CD4-positive, alpha-beta T cell treated with Interleukin-6 for 4 hours (primary cell): ENCODE measurements at places on chromosomes 2 and 18.
A peak's percentile ranks its signal among the peaks of the same experiment; 100 is the strongest.

GRCh38 chr18:22930089-22930713 is 2.9 kb upstream of the RBBP8 start:
- DNase-seq = peak; percentile 84

DNA sequence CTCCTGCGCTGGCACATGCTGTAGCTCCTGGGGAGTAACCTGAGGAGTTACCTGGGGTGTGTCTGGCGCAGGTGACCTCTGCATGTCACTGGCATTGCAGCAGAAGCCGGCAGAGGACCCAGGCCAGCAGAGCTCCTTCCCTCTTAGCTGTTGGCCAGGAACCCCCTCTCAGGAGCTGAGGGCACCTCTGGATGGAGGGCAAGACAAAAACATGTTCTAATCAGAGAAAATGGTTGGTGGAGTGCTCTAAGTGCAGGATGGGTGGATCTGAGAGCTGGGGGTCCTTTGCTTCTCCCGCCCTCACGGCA is 44.9 kb upstream of the SNTG2 start:
- DNase-seq = no peak

GRCh38 chr18:79429381-79429780 is 33.7 kb downstream of the NFATC1 start:
- no peak for DNase-seq

DNA sequence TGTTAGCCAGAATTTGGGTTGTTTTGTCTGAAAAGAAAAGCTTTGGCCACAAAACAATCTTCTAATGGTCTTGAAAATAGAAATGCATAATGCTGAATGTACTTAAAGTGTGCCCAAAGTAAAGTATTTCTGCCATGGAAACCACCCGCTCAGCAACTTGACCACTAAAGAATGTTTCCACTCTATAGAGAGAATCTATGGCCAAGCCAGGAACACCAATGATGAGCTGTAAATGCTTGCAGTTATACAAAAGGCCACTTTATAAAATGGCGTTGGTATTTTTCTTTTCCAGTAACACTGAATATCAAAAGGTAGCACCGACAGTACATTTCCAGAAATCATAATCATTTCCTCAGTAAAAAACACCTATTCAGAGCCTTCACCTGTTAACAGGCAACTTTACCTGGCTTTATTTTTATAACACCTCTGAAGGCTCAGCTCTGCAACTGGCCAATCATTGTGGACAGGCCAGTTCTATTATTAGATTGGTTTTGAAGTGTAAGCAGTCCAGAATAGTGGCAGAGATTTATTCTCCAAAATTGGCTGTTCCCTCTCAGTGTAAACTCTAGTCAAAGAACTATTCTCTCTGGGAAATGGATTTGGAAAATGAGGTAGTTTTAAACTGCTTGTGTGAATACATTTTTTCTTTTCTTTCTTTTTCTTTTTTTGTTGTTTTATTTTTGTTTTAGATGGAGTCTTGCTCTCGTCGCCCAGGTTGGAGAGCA is 36.1 kb downstream of the SLC40A1 start:
- no peak for DNase-seq

DNA sequence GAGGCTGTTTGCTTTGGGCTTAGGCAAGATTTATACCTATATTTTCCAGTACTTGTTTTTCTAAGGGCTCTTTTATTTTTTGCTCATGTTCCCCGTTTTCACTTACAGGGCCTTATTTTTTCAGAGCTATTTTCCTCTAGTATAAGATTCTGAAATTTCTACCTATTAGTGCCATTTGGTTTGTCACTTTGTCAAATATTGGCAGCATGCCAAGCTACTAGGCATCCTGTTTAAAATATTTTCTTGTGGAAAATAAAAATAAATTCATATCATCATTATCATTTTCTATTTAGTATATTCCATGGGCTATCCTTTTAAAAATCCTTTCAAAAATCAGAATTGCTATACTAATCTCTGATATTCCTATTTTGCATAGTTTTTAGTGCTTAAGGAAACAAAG is 64.8 kb upstream of the CHST9 start:
- no peak for DNase-seq

GRCh38 chr2:170766693-170767092 is 3.5 kb upstream of the ERICH2 start:
- DNase-seq = no peak

GRCh38 chr2:239383759-239384156 is 17.1 kb downstream of the HDAC4 start:
- no peak for DNase-seq

GRCh38 chr18:14939141-14939540 is 191.2 kb downstream of the ANKRD30B start:
- DNase-seq = no peak

GRCh38 chr2:217138284-217138683 is 278.4 kb upstream of the TNP1 start:
- no peak for DNase-seq

GRCh38 chr2:42569883-42570282 is 1.5 kb downstream of the MTA3 start:
- DNase-seq = no peak

DNA sequence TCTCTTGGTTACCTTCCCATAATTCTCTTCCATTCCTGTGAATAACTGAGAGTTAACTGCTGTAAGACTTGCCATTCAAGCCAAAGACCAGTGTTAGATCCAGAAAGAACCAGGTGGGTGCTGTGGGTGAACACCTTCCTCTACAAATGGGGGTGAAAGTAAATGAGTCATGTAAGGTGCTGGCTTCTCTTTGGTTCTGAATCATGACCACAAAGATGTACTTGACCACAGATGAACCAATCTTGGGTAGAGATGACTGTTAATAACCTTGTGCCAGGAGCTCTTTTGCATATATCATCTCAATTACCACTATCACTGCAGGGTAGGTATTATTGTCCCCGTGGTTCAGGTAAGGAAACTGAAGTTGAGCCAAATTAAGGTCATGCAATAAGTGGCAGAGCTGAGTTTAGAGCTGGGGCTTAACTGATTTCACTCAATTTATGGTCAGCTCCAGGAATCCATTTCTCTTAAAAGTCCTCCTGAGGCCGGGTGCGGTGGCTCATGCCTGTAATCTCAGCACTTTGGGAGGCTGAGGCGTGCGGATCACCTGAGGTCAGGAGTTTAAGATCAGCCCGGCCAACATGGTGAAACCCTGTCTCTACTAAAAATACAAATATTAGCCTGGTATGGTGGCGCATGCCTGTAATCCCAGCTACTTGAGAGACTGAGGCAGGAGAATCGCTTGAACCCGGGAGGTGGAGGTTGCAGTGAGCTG is 244.9 kb upstream of the CXCR4 start:
- peak; percentile 18 for DNase-seq
